ENCODE measurements at places on chromosomes 16 and 17.

DNA sequence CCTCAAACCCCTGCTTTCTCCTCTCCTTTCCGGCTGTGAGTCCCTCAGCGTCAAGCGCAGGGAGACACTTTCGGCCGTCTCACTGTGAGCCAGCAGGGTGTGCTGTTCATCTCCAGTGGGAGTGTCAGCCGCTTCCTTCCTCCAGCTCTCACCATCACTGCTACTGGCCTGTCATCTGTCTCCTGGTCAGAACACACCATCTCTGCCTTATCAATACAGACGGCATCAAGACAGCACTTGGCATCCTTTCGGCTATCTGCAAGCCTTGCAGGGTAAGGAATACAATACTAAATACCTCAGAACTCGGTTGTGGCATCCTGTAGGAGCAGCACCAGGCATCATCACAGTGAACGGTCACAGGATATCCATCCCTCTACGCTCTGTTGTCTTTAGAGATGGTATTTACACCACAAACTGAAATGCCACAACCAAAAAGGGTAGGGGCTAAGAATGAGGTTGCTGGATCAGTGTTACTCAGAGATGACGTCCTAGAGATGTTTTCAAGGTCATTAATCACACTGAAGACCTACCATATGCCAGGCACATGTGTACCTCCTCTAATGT lies 20.7 kb upstream of the CMTM4 start:
- DNase-seq, result peak; percentile 43

DNA sequence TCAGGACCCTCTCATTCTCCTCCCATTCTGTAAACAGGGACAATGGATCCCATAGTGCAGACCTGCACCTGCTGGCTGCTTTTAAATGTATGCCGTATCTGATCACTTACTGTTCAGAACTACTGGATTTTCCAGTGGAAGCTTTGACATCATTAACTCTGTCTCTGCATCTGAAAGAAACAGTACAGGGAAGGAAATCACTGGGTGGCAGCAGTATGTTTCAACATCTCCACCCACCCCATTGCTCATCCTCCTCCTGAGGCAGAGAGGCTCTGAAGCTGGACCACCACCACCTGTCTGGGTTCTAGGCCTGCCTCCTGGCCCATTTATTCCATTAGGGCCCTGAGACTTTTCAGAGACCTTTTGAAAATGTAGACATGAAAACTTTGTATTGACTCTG lies 2.6 kb downstream of the CCL15 start:
- no peak for DNase-seq

- DNase-seq, result no peak
These were observed 170.2 kb downstream of the RAB11FIP4 start for GRCh38 chr17:31561469-31562375.

GRCh38 chr17:74864866-74865395 lies 5.2 kb upstream of the GRIN2C start:
- DNase-seq, result no peak

DNA sequence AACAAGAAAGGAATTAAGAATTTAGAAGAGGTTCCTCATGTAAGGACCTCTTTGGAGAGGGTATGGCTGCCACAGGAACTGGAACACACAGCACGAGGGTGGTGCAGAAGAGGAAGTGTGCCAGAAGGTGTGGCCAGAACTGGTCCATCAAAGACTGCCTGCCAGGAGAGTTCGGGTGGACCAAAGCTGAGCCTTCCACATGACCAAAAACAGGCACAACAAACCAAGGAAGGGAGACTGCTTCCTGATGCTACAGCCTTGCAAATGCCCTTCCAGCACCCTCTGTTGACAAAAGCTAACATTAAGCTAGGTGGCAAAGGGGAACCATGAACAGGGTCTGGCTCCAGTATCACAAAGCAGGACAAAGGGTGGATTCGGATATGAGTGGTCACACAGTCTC lies 125.8 kb upstream of the TMEM97 start:
- no peak for DNase-seq

- DNase-seq, result no peak
These were observed 251.6 kb downstream of the C16orf95 start for GRCh38 chr16:87065446-87066132.
